Stimulated activated CD4-positive, alpha-beta T cell treated with anti-CD3 and anti-CD28 coated beads, Interleukin-1b, Interleukin-23, amount 100 ng/mL, for 48 hours (primary cell): ENCODE measurements at places on chromosomes 2 and 18.

- DNase-seq: no peak
These were observed 119.6 kb downstream of the SLC8A1 start for GRCh38 chr2:40332191-40332826.

DNA sequence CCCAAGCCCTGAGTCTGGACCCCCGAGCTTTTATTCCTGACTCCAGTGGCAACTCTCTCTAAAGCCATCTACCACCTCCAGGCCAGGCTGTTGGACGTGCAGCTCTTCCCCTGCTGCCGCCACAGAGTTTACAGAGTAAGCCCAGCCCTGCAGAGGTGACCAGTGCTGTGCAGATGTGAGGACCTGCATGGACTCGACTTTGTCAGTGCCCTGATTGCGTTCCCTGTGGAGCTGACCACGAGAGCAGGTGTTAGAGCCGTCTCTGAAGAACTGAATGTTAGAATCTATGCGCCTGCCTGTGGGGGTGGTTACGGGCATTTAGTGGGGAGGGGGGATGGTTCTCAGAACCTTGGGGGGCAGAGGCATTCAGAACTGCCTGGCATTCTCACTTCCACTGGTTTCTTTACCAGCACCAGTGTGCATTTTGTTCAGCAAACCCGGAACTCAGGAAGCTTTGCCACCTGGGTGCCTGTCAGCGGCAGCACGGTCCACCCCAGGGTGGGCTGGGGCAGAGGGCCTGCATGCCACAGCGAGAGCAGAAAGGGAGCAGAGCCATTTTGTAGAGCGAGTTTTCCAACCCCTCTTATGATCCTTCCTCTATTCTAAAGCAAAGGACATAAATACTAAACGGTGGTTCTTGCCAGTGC is 137.9 kb downstream of the KLHL29 start:
- DNase-seq: no peak

DNA sequence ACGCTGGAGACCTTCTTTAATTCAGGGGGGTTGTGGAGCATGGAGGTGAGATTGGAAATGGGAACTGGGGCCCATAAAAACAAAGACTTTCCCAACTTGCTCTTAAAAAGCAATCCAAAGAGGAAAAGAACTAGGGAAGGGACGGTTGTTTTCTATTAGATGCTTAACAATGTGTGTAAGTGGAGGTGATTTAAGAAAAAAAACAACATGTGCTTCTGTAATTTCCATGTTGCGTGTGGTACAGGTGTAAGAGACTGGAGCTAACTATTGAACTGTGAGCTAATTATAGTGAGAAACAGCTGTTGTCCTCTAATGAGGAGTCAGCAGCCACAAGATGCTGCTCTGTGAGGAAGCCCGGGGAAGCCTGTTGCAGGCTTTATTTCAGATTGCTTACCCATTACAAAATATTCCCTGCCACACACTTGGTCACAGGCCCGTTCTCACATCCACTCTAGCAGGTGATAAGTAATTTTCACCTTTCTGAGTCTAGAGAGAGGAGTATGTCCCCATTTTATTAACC is 280.6 kb upstream of the PARD3B start:
- no peak for DNase-seq

- no peak for DNase-seq
These were observed 296.6 kb upstream of the RGPD4 start for GRCh38 chr2:107530046-107530445.

- DNase-seq: no peak
These were observed 195.1 kb downstream of the RDH14 start for GRCh38 chr2:18365342-18365741.

DNA sequence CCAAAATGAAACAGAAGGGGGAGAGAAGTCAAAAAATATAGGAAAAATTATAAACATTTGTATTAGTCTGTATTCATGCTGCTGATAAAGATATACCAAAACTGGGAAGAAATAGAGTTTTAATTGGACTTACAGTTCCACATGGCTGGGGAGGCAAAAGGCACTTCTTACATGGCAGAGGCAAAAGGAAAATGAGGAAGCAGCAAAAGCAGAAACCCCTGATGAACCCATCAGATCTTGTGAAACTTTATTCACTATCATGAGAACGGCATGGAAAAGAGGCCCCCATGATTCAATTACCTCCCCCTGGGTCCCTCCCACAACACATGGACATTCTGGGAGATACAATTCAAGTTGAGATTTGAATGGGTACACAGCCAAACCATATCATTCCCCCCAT is 79.1 kb downstream of the ZRANB3 start:
- no peak for DNase-seq

- no peak for DNase-seq
These were observed 28.6 kb upstream of the CERS6 start for GRCh38 chr2:168427451-168427850.

DNA sequence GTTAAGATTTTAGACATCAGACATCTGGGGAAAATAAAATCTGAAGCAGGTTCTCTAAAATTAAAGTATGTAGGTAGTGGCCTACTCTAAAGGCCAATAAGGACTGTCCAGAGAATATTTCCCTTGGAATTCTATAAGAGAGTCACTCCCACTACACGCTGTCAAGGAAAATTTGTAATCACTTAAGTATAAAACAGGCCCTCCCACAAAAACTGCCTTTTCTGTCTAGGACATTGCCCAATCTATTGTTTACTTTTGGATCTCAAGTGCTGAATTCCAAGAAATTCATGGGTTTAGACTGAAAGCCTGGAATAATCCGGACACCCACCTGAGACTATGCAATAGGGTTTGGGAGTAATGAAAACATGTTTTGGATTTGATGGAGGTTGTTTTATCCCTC is 1.7 kb upstream of the SRBD1 start:
- DNase-seq: no peak

DNA sequence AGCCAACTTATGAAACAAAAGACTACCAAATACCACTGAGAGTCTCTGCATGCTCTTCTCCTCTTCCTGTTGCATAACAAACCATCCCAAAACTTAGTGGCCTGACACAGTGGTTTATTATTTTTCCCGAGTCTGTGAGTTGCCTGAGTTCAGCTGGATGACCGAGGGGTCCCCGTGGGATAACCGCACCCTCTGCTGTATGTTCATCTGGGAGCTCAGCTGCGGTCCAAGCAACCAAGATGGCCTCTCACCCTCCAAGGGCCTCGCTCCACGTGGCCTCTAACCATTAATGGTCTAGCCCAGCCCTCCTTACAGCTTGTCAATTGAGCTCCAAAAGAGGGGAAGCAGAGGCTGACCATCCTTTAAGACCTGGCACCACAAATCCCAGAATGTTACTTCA is 17.1 kb downstream of the ITM2C start:
- DNase-seq: no peak

DNA sequence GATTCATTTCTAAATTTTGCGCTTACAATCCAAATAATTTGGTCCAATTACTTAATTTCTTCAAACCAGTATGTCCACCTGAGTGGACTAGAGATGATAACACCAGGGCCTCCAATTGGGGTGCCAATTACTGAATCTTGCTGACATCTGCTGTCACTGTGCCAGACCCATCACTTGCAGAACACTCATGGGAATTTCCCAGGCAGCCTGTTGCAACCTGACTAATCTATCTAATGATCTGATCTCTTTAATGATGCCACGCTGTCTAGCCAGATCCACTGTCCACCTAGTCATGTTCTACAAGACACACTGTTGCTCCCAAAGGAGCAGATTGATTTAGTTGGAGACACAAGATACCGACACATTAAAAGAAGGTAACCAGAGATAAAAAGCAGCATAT is 11.8 kb upstream of the LRP1B start:
- no peak for DNase-seq

- DNase-seq: no peak
These were observed 9.9 kb downstream of the COL3A1 start for GRCh38 chr2:188984065-188984491.

GRCh38 chr2:175003875-175004729 is 1.1 kb downstream of the CHN1 start:
- DNase-seq: no peak

- DNase-seq: no peak
These were observed 185.2 kb upstream of the ID2 start for GRCh38 chr2:8496617-8497016.

DNA sequence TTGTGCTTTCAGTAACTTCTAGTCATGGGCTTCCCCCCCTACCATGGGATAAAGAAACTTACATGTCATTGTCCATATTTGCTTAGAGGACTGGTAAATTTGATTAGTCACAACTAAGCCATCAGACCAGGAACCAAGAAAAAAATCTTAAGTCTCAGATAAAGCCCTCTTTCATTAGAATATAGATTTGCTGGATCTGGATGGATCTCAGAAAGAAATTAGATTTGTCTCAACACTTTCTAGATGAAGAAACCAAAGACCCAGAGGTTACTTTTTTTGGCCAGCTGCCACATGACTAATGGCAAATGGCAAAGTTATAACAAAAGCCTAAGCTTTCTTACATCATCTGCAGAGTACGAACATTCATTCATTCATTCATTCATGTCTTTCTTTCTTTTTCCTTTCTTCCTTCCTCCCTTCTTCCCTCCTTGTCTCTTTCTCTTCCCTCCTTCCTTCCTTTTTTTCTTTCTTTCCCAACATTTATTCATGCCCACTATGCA is 60.2 kb downstream of the CDCA7 start:
- no peak for DNase-seq

DNA sequence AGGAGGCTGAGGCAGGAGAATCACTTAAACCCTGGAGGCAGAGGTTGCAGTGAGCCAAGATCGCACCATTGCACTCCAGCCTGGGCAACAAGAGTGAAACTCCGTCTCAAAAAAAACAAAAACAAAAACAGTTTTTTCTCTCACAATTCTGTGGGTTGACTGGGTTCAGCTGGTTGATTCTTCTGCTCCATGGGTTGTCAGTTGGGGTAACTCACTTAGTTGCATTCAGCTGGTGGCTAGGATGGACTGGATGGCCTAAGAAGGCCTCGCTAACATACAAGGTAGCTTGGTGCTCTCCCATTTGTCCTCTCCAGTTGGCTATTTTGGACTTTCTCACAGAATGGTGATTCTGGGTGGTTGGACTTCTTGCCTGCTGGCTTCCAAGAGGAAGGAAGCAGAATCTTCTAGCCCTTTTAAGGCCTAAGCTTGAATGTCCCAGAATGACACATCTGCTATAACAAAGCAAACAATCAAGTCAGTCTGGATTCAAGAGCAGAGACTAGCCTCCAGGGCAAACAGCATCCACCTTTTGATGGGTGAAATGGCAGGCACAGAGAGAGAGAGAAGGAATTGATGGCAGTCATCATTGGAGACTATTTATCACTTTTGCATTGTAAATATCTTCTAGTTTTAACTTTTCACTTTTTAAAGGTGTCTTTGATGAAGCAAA is 17.9 kb downstream of the LAMA3 start:
- DNase-seq: no peak

DNA sequence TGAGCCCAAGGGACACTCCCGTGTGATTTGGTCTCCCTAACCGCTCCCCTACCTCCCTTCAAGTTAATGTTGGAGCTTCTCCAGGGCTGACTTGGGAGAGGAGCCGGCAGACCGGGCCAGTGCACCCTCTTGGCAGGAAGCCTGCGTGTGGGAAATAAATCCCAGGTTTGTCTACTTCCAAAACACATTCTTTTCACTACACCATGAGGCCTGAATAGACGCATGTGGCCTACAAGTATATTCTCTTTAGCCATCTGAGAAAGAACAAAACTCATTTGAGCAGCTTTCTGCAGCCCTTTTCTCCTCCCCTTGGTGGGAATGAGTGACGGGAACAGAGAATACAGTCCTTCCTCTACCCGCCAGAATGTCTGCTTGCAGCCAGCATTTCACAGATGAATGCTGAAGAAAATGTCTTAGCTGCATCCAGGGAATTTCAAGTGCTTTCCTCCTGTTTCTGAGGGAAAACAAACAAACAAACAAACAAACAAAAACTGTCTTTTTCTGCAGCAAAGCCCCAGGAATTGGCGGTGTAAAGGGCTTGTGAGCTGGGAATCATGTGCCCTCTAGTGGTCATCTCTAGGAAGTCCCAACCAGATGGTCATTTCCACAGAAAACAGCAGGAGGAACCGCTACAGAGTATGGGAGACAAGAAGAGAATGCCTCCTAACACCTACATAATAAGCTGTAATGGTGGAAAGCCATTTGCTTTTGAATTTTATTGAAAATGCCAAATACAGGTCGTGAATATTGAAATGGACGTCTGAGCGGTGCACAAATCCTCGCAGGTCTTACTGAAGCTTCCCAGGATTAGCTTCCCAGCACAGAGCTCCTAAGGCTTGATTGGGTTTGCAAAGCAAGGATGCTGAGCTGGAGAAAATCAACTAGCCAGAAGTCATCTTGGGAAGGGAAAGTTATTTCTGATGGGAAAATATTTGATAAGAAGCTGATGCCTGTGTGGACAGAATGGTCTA is 41.2 kb upstream of the DAPL1 start:
- DNase-seq: no peak

GRCh38 chr18:27298214-27298804 is 113.2 kb upstream of the CHST9 start:
- DNase-seq: no peak

- DNase-seq: no peak
These were observed 717.7 kb upstream of the FAM98A start for GRCh38 chr2:34316788-34317187.

DNA sequence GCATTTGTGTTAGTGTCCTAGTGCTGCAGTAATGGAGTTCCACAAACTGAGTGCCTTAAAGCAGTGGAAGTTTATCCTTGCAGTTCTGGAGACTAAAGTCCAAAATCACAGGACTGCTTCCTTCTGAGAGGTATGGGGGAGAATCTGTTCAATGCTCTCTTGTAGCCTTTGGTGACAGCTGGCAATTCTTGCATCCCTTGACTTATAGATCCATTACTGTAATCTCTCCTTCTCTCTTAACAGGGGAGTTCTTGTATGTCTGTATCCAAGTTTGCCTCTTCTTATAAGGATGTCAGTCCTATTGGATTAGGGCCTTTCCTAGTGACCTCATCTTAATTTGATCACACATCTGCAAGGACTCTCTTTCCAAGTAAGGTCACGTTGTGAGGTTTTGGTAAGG is 69.9 kb downstream of the XRCC5 start:
- no peak for DNase-seq

DNA sequence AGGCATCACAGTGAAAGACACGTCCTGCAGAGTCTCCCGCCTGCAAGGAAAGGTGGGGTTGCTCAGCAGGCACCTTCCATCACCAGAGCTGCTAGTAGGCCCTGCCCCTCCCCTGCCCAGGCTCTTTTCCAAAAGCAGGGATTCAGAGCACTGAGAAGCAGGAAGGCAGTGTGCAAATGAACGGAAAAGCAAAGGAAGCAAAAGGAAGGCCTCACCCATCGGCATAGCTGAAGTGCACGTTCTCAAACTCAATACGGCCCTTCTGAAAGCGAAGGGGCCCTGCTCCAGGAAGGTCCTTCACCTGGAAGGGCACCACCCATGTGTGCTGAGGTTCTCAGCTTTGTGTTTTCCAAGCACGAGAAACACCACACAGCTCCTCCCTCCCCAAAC is 5.7 kb downstream of the ABCB6 start:
- DNase-seq: no peak
